ENCODE measurements at places on chromosomes 3 and 15.

DNA sequence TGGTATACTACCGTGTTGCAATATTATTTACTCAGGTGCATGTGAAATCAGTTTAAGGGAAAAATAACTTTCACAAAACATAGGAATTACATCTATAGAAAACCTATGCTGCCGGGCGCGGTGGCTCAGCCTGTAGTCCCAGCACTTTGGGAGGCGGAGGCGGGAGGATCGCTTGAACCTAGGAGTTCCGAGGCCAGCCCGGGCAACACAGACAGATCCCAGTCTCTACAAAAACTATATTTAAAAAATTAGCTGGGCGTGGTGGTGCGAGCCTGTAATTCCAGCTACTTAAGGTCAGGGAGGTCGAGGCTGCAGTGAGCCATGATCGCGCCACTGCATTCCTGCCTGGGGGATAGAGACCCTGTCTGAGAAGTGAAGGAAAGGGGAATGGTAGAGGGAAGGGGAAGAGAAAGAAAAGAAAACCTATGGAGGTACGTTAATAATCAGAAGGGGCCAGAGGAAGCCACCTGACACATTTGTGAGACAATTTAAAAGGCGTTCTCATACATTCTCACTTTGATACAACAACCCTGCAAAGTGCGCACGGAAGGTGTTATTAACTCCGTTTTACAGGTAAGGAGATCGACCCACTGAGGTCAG is 456 bp upstream of the TMEM62 start:
- no peak for DNase-seq

GRCh38 chr3:62187022-62187431 is 186.3 kb downstream of the FEZF2 start:
- DNase-seq: no peak

- DNase-seq: no peak
Observed at GRCh38 chr15:74027688-74028087, 33.2 kb downstream of the PML start.

DNA sequence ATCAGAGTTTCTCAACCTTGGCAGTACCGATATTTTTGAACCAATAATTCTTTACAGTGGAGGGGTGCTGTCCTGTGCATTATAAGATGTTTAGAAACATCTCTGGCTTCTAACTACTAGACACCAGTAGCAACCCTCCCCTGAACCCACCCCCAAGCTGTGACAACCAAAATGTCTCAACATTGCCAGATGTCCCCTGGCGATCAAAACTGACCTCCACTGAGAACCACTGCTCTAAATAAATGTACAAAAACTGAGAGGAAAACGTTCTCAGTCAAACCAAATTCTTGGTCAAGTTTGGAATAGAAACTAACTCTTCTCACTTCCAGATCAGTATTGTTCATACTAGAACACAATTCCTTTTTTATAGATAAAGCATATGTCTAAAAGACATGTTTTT is 58.5 kb downstream of the GPR160 start:
- no peak for DNase-seq

DNA sequence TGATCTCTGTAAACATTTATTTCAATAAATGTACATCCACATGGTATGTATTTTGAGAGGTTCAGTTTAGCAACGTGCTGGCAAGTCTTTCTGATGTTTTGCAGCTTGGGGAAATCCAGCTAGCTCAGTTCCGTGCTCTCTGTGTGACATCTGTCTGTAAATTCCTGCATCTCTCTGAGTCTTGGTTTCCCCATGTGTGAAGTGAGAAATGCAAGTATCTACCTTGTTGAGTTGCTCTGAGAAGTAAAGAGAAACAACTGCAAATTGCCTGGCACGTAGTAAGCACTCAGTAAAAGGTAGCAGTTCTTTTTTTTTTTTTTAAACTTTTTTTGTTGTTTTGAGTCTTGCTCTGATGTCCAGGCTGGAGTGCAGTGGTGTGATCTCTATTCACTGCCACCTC is 30.2 kb upstream of the MORF4L1 start:
- no peak for DNase-seq

GRCh38 chr3:129123314-129124060 is 1.9 kb upstream of the RAB43 start:
- no peak for DNase-seq

GRCh38 chr15:78830514-78831228 is 19.4 kb upstream of the ADAMTS7 start:
- DNase-seq: no peak

DNA sequence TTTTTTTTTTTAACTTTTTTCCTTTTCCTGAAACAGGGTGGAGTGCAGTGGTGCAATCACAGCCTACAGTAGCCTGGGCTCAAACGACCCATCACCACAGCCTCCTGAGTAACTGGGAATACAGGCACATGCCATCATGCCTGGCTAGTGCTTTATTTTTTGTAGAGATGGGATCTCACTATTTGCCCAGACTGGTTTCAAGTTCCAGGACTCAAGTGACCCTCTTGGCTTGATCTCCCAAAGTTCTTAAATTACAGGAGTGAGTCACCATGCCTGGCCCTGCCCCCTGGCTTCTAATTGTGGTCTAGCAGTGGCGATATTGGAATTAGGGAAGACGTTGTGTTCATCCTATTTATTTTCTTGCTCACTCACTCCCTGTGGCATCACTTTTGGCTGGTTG is 1138.4 kb downstream of the SI start:
- no peak for DNase-seq

- DNase-seq: no peak
Observed at GRCh38 chr3:37662785-37663184, 198.9 kb upstream of the CTDSPL start.

DNA sequence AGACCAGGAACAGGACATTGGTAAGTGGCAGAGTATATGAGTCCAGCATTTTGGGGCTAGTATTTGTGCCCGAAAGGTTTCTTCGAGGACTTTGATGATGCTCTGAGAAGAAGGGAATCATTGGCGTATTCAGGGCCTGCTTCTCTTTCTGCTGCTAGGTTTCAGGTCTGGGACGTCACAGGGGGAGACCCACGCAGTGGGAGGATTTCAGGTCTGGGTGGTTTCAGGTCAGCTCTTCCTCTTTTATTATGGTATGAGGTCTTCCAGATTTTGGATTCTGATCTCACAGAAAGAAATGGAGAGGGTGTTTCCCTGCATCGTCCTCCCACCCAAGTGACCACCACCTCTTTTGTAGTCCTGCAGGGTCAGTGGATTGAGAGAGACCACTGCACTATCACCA is 62.5 kb downstream of the CDAN1 start:
- DNase-seq: no peak

DNA sequence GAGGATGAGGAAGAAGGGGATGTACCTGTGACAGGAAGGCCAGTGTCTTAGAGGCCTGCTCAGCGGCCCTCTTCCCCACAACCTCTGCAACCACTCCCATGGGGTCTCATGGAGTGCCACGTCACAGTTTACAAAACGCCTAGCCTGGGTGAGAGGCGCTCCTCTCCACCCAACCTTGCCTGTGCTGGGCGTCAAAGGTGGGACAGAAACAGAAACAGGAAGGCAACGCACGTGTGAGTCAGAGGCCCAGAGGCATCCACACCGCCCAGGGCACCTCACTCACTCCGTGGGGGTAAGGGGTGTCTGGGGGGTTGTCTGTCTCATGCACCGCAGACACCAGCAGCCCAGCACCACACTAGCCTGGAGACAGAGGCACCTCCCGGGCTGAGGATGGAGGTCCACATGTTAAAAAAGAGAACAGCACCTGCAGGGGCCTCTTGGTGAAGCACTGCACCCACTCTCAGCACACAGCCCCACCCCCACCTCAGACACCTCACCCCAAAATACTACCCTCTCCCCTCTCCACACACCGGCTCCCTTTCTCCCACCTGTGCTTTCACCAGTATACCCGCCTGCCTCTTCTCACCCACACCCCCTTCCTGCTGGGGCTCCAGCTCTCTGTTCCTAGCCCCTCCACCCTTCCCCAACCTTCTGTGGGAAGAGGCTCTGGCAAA is 4.7 kb upstream of the CALML4 start:
- DNase-seq: peak; percentile 65

GRCh38 chr3:148923592-148923991 is 58.5 kb downstream of the CPA3 start:
- DNase-seq: no peak

DNA sequence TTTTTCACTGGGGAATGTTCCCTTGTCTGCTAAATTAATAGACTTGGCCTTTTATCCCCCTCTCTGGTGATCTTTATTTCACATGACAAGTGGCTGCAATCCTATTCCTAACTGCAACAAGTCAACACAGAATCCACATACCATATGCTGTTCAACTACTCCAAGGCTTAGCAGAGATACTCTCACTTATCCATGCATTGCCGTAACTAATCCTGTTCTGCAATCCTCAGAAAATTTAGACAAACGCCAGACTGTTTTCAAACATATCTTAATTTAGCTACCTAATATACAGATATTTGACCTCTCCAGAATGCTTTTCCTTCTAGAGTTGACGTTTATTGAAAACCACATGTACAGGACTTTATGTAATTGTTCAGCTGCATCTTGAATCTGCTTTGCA is 37.9 kb downstream of the EID1 start:
- DNase-seq: no peak

GRCh38 chr15:29117778-29118177 is 151.8 kb downstream of the NSMCE3 start:
- DNase-seq: no peak

DNA sequence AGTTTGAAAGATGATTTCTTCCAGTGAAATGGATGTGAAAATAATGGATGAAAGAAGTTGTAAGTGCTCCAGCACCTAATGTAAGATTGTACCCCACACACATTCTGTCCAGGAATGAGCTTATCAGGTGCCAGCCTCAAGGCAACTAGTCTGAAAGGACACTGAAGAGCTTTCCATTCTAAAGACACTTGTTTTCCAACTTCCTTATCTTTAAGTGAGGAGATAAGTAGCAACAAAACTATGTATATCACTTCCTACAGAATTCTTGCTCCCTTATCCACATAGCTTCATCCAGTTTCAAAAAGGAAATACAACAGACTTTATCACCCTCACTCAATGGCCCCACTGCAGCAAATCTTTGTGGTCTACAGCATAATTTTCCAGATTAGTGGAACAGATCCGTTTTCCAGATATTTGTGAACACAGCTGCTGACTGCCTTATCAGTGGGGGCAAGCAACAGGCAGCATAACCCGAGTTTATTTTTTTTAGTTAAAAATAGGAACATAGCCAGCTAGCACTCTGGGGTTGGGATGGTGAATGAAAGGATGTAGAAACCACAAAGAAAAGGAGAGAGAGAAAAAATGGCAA is 60.6 kb downstream of the CD200R1L start:
- no peak for DNase-seq

DNA sequence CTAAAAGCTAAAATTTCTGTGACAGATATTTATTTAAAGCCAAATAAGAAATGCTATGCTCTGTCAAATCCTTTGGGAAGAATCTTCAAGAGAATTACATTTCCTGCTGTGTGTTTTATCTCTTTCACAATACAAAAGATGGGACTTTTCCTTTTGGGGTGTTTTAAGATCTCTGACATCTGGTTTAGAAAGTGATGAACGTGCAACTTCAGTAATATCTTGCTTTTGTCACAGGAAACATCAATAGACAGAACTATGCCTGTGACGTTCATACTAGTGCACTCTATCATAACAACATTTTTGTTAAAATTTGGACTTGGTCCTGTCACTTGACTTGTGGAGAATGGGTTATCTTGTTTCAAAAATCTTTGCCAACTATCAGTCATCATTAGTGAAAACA is 195.7 kb upstream of the KCNMB2 start:
- no peak for DNase-seq

DNA sequence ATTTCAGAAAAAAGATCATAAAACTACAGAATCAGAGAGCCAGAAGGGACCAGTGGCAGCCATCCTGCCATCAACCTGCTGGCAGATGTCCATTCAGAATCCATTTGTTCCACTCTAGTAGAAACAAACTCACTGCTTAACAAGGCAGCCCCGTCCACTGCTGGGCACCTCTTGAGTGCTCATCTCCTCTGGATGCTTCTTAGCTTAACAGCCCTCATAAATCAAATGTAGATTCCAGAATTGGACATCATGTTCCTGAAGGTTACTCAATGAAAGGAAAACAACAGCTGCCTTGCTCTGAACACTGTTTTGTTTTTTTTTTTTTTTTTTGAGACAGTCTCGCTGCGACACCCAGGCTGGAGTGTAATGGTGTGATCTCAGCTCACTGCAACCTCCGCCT is 37.3 kb downstream of the ABCC5 start:
- no peak for DNase-seq

DNA sequence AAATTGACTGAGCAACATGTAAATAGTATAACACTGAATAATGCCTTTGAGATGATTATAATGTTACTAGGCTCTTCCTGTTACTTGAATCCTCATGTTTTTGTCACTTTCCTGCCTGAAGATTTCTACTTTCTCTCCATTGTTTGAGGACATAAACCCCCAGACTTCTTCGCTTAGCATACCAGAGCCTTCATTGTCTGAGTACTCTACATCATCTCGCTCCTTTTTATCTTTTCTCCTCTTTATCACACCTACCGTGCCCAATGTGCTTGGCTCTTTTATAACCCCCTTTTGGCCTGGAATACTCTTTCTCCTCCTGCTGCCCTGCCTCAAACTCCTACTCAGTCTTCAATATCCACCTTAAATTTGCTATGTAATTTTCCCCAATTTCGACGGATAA is 30.3 kb upstream of the MGA start:
- no peak for DNase-seq

- no peak for DNase-seq
Observed at GRCh38 chr3:48756640-48757039, 39.6 kb upstream of the IP6K2 start.

- DNase-seq: no peak
Observed at GRCh38 chr15:72933976-72934375, 118.3 kb upstream of the NEO1 start.

- DNase-seq: no peak
Observed at GRCh38 chr3:46868948-46869347, 5.7 kb upstream of the MYL3 start.

DNA sequence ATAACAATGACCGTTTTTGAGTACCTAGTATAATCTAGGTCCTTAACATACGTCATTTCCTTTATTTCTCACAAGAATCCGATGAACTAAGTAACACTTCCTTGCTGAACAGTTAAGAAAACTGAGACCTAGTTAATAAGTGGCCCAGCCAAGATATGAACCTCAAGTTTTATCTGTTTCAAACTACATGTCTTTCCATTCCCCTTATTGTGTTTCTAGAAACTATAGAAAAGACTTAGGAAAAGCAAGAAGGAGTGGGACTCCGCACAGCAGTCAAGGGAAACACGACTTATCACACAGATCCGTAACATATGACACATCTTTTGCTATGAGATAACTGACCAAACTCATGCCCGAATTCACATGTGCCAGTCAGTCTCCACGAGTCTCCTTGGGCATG is 221.2 kb upstream of the ADAMTS9 start:
- no peak for DNase-seq

- no peak for DNase-seq
Observed at GRCh38 chr3:55489798-55490132, 2.7 kb upstream of the WNT5A start.

GRCh38 chr3:132117642-132118041 is 82.8 kb upstream of the CPNE4 start:
- DNase-seq: no peak
